ENCODE measurements at places on chromosomes 12 and 14. TPM values are rescaled to one million over a fixed set of nuclear protein-coding genes. Genes with fewer than 3 reads are reported as not detected.

- no peak for DNase-seq
These were observed 589 bp upstream of the ZNF219 start for GRCh38 chr14:21098892-21099595.

Gene AJUBA
- total RNA-seq: 47.6 TPM

Gene MYF6
- not detected for total RNA-seq

Gene SMCO2
- not detected for total RNA-seq

Gene CALCOCO1
- total RNA-seq: 234 TPM

Gene CLEC9A
- total RNA-seq: not detected

Measured in fibroblast of the aortic adventitia (primary cell).